Stimulated activated CD8-positive, alpha-beta memory T cell treated with anti-CD3 and anti-CD28 coated beads, Interleukin-15, amount 100 ng/mL, for 24 hours (primary cell): ENCODE measurements at places on chromosomes 16 and 17.

GRCh38 chr16:67249178-67250044 is 632 bp downstream of the SLC9A5 start:
- no peak for DNase-seq

GRCh38 chr17:17300624-17301568 is 2.3 kb upstream of the NT5M start:
- no peak for DNase-seq

GRCh38 chr17:64131606-64132270 is 1.8 kb upstream of the ERN1 start:
- DNase-seq, result no peak

DNA sequence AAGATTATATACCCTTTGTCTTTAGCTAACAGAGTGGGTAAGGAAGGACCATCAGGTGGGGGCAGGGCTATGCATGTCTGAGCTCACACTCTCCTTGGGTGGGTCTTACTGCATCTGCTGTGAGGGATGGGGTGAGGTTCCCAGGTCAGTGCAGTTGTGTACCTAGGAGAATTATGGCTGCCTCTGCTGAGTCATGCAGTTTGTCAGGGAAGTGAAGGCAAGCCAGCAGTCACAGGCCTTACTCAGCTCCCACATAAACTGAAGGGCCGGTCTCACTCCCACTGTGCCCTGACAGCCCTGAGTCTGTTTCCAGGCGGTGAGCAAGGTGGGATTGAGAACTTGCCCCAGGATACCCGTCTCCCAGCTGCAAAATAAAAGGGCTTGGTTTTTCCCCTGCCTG is 328.6 kb downstream of the MAP2K6 start:
- no peak for DNase-seq

DNA sequence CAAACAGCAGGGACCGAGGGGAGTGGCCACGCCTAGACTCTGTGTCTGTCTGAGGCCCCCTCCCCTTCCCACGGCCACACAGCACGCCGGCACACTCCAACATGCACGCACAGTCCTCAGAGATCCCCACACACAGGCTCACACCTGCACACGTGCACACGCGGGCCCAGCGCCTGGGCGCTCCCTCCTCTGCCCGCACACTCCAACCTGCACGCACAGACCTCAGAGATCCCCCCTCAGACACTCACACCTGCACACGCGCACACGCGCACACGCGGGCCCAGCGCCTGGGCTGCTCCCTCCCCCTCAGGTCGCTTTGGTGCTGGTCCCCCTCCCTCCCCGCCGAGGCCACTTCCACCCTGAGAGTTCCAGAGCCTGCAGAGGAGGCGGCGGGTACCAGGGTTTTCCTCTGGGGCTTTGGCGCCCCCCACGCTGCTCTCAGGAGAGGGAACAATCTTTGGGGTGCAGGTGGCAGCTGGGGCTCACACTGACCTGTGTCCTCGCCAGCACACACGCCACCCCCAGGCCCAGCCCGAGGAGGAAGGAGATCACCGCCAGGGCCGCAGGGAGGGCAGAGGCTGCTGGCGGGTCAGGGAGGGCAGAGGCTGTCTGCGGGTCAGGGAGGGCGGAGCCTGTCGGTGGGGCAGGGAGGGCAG is 1.6 kb downstream of the CD7 start:
- no peak for DNase-seq

GRCh38 chr16:28187595-28188004 is 24.2 kb downstream of the XPO6 start:
- DNase-seq, result no peak

DNA sequence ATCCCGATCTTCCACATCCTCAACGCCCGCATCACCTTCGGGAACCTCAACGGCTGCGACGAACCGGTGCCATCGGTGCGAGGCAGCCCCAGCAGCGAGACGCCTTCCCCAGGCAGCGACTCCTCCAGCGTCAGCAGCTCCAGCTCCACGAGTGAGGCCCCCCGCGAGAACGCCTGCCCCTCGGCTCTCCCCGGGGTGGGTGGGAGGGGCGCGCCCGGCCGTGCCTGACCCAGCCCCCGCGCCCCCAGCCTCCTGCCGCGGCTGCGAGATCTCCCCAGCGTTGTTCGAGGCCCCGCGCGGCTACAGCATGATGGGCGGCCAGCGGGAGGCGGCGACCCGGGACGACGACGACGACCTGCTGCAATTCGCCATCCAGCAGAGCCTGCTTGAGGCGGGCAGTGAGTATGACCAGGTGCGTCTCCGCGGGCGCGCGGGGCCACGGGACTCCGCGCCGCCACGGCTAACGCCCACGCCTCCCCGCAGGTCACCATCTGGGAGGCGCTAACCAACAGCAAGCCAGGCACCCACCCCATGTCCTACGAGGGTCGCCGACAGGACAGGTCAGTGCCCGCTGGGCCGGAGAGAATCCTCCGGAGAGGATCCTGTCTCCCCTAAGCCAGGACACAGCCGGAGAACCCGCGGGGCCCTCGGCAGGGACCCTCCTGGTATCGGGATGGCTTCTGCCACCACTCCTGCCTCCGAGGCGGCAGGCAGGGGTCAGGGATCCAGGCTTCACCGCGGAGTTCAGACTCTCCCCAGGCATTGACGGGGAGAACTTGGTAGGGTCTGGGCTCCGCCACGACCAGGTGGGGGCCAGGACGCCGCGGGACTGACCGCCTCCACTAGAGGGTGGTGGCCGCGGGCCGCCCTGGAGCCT is 10.1 kb downstream of the CORO6 start:
- DNase-seq, result no peak

GRCh38 chr17:74607221-74607620 is 15.1 kb upstream of the CD300LD start:
- no peak for DNase-seq

DNA sequence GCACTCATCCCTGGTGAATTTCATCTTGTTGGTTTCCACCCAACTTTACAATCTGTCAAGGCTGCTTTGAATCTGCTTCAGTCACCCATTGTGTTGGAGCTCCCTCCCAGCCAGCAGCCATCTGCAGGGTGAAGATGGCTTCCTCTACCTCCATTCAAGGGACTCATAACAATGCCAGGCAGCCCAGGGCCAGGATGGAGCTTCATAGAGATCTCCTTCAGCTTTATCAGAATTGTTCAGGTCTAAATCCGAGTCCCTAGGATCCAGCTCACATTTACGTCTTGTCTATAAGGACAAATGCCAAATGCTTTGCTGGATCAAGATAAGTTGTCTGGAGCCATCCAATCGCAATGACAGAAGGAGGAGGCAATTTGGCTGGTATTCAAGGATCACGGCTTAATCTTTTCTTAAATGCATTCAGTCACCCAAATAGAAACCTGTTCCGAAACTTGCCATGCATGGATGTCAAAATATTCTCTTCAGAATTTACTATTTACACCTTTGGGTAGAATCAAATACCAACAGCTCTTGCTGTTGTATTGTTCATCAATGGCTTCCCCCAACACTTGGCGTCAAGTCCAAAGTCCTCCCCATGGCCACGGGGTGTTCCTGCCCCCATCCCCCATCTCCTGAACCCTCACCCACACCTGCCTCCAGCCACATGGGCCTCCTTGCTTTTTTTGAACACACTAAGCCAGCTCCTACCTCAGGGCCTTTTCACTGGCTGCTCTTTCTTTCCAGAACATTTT is 3.8 kb upstream of the FAM171A2 start:
- DNase-seq, result no peak
